ENCODE measurements at places on chromosomes 7 and 10.

DNA sequence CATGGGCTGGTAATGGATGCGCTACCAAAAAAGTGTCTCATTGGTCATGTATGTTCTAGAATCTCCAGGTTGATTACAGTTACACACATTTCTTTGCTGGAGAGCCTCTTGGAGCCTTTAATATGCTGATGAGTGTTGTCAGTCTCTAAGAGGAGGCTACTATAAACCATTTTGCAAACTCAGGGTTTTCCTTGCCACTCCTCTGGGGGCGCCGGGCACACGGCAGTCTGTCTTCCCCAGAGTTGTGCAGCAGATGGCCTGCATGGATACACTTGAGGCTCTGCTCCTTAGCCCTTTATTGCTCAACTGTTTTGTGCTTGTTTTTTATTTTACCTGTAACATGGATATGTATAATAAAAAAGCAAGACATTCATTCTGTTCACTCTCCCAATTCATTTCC lies 196.5 kb downstream of the ACTR3B start:
- DNase-seq: no peak

- no peak for DNase-seq
Measured at GRCh38 chr7:88586219-88586618, 173.3 kb upstream of the ZNF804B start.

GRCh38 chr7:101231644-101232043 lies 6.0 kb downstream of the CLDN15 start:
- DNase-seq: no peak

DNA sequence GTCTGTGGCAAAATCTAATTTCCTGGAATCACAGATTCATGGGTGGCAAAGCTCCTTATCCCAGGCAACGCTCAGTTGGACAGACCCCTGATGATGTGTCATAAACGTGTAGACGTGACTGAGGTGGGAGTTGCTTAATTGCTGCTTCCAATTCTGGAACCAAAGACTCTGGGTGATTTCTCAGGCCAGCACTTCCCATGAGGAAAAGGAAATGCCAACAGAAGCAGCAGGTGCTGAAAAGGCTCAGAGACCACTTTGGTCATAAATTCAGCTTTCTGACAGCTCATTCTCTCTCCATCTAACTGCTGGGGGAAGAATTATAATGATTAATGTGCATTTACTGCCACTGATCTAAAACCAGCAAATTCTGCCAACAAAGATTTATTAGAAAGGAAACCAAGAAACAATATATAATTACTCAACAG lies 88.7 kb downstream of the OSBPL3 start:
- DNase-seq: no peak

DNA sequence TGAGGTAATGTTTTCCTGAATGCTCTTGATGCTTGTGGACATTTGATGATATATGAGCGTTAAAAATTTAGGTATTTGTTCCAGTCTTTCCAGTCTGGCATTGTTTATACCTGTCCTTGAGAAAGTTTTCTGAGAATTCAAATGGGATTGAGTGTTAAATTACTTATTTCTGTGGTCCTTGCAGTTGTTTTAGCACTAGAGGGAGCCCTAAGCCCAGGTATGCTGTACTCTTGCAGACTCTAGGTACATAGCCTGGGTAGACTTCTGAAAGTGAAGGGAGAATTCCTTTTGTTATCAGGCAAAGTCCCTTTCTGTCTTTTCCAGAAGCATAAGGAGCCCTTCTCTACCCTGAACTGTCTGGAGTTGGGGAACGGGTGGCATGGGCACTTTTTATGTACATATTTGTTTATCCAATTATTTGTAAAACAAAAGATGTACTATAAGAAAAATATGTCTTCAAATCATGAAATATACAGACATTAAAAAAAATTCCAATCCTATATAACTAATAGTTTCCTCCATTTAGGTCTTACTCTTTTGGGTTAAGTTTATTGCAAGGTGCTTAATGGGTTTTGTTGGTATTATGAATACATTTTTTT lies 262.1 kb downstream of the ATRNL1 start:
- peak; percentile 18 for DNase-seq

Measured in neural crest cell (in vitro differentiated cells).